NAMALWA (cell line): ENCODE measurements at places on chromosomes 3 and 15.
A peak's percentile ranks its signal among the peaks of the same experiment; 100 is the strongest.

- peak; percentile 21 for DNase-seq
Measured at GRCh38 chr3:138186221-138186620, 880 bp upstream of the ARMC8 start.

DNA sequence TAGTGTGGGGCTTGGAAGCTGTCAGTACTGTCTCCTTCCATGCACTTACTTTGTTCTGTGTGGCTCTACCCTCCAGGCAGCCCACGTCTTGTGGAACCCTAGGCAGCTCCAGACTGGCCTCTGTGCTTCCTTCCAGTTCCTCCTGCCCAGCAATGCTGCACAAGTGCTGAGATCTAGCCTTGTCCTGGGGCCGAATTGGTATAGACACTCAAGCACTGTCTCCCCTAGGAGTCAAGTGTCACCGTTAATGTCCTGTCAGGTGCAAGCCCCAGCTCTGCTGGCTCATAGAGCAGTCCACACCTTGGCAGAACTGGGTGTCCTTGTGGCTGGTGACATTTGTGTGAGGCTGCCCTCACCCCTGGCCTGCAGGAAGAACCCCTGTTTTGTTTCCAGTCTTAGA, 130.1 kb downstream of the EEFSEC start:
- no peak for DNase-seq

DNA sequence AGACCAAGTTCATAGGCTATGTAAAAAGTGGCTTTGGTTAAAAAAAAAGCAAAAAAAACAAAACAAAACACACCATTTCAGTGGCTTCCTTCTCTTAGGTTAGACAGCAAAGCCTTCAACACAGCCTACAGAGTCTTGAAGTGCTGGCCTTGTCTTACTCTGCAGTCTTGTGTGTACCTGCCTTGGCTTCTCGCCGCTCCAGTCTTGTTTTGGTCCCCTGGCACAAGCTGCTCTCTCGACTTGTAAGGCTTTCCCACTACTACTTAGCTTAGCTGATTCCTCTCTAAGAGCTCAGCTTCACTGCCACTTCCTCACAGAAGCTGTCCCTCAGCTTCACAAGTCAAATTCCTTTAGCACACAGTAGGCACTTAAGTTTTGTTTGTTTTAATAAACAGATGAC, 63.0 kb downstream of the ST3GAL6 start:
- no peak for DNase-seq

DNA sequence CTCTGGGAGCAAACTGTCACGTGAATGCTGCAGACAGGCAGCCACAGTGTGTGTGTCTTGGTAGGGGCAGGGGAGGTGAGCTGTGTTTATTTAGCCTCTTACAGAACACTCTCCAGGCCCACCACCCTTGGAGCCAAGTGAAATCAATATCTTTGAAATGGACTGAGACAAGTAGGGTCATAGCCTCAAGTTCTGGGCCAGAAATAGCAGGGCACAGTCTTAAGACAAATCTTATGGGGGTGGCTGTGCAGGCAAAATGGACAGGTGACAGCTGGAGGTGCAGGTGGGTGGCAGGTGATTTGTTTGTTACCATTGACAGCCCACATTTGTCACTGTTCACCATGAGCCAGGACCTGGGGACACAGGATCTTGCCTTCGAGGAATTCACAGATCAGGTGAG, 93.6 kb upstream of the NMNAT3 start:
- no peak for DNase-seq

DNA sequence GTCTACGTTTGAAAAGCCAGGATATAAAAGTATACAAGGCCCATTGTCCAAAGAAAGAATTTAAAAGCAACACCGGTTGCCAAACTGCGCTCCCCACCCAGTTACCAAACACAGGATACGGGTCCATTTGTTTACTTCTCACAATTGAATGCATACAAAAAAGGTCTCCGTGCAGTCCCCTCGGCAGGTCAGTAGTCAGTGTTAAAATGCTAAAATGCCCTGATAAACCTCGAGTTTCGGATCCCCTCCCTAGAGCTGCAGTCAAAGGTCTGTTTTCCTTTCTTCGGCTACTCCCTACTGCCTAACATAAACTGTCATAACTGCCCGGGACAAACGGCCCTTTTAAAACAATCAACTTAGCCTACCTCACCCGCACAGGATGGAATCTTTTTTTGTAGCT, 534.6 kb downstream of the FOXP1 start:
- no peak for DNase-seq

GRCh38 chr3:169133178-169134161, 530.0 kb downstream of the MECOM start:
- DNase-seq = peak; percentile 31

GRCh38 chr15:33055962-33056361, 138.6 kb downstream of the FMN1 start:
- no peak for DNase-seq

DNA sequence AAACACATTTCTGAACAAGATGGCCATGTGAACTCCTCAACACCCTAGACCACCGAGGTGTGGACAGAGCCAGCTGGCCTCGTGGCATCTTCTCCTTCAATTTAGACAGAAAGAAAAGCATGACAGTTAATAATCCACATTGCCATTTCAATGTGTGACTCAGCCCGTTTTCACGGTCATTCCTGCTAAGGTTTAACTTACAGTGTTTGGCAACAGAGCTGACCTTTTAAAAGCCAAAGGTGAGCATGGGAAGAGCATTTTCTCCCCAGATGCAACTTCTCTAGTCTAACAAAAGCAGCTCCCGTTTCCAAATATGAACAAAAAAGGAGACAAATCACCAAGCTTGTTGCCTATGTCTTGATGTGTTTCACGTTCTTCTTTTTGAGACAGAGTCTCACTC, 417.6 kb upstream of the WNT5A start:
- DNase-seq = no peak

DNA sequence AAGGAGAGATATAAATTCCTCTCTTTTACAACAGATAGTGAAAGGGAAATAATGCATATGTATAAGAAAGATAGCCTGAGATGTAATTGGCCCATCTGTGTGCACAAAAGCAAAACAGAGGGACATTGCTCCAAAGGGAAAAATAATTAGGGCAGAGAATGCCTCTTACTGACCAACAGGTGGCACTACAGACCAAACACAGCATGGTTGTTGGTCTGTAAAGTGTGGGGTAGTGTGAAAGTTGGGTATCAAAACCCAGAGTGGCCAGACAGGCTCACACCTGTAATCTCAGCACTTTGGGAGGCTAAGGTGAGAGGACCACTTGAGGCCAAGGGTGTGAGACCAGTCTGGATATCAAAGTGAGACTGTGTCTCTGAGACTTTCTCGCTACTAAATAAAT, 4.5 kb upstream of the TLNRD1 start:
- DNase-seq = peak; percentile 49

DNA sequence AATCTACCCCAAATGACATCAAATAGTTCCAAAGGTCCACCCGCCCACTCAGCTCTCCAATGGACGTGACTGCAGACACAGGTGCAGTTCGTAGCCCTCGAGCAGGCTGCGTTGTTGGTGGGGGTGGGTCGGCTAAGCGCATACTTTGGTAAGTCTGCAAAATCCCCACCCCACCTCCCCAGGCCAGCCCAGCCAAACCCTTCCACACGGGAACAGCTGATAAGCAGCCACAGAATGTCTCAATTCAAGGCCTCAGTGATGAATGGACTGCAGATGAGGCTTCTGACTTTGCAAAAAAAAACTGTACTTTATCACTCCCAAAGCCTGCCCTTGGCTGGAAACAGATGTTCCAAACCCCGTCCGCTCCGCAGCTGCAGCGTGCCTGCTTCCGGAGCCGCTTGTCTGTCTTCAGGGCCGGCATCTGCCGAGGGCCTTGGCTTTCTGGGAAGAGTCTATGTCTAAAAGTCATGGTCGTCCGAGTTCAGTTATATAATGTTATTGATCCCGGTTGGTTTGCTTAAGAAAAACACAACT, 38.2 kb downstream of the PCSK6 start:
- no peak for DNase-seq

GRCh38 chr3:154616298-154616697, 186.3 kb upstream of the GPR149 start:
- no peak for DNase-seq

- no peak for DNase-seq
Measured at GRCh38 chr3:129834580-129834979, 58.9 kb downstream of the TMCC1 start.

DNA sequence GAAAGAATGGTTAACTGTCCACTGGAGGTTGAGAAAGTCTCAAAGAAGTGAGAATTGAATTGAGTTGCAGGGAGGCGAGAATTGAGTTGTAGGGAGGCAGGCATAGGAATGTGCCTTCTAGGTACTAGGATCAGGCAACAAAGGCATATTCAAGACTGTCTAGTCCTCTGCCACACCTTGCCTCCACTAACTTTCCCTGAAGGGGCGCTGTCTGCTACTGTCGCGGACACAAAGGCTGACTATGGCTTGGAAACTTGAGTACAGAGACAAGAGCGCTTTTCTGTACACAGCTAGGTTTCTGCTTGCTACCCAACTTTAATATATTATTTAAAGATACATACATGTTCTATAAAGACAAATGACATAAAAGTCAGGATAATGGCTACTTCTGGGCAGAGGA, 10.4 kb upstream of the FBXL22 start:
- DNase-seq = no peak

DNA sequence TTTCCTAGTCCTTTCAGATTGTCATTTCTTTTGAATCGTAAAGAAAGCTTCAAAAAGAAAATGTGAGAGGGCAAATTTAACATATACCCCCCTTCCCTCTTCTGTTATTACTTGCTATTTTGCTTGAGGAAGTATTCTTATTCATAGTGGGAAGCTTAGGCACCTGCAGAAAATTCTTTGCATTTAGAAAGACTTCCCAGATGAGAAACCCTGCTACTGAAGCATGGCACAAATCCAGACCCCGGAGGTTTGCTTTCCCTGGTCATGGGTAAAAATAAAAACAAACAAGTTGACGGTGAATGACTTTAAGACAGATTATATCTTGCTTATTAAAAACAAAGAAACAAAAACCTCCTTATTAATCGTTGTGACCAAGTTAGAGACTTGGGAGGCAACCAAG, 93.9 kb downstream of the IL5RA start:
- no peak for DNase-seq
